ENCODE measurements at places on chromosomes 2 and 18. TPM values are rescaled to one million over a fixed set of nuclear protein-coding genes. Genes with fewer than 3 reads are reported as not detected.

The SAG gene
- total RNA-seq = not detected

The C2orf66 gene
- total RNA-seq = not detected

The DSEL gene
- 2.5 TPM for total RNA-seq

The MRPL30 gene
- total RNA-seq = 20.7 TPM

The SNORC gene
- 4.7 TPM for total RNA-seq

The IL36G gene
- not detected for total RNA-seq

The TCF7L1 gene
- total RNA-seq = not detected

The ALLC gene
- not detected for total RNA-seq

The POLE4 gene
- 55.7 TPM for total RNA-seq

The CRYGC gene
- total RNA-seq = not detected

The AQP12B gene
- not detected for total RNA-seq

The TNP1 gene
- not detected for total RNA-seq
